ENCODE measurements at places on chromosomes 12 and 14.

- peaks cover 4% of the 10 kb centered on the region for H3K4me1 ChIP-seq
- H3K27me3 ChIP-seq, result no peaks in the 10 kb centered on the region
- H3K36me3 ChIP-seq, result no peaks in the 10 kb centered on the region
- no peak overlapping the region for H3K4me3 ChIP-seq
These were observed 64.9 kb downstream of the DDX51 start for GRCh38 chr12:132079200-132079599.

DNA sequence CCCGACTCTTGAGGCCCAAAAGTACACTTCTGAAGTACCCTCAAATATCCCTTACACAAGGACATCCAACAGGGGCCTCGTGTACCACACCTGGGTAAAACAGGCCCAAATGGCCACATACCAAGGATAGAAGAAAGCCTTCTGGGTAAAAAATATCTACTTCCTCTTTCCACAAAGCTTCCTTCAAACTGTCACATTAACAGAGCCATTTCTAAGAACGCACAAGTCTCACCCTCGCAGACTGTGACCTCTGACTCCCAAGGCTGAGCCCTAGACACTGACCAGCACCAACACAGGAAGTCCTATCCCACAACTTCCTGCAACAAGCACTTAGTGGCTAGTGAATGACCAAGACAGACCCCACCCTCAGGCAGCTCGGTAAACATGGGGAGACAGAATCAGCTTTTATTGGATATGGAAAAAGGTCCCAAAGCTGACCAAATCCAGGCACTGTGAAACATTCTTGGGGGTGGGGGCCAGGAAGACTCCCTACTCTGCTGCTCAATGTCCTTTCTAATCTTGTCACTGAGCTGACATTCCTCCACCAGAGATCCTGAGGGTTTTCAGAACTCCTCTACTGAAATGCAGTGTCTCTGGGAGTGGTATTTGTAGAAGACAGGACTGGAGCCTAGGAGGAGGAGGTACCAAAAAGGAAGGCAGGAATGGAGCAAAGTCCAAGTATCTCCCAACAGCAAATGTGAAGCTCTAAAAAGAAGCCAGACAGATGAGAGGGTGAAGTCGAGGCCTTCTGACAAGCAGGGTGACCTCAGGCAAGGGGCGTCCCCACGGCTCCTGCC, 15.9 kb downstream of the KCTD10 start:
- H3K27me3 ChIP-seq, result no peaks in the 10 kb centered on the region
- peak; percentile 37 for DNase-seq
- no peaks in the 10 kb centered on the region for H3K36me3 ChIP-seq
- H3K27ac ChIP-seq, result peak overlapping the region; percentile 64
- peaks cover 3% of the 10 kb centered on the region for H3K4me1 ChIP-seq

DNA sequence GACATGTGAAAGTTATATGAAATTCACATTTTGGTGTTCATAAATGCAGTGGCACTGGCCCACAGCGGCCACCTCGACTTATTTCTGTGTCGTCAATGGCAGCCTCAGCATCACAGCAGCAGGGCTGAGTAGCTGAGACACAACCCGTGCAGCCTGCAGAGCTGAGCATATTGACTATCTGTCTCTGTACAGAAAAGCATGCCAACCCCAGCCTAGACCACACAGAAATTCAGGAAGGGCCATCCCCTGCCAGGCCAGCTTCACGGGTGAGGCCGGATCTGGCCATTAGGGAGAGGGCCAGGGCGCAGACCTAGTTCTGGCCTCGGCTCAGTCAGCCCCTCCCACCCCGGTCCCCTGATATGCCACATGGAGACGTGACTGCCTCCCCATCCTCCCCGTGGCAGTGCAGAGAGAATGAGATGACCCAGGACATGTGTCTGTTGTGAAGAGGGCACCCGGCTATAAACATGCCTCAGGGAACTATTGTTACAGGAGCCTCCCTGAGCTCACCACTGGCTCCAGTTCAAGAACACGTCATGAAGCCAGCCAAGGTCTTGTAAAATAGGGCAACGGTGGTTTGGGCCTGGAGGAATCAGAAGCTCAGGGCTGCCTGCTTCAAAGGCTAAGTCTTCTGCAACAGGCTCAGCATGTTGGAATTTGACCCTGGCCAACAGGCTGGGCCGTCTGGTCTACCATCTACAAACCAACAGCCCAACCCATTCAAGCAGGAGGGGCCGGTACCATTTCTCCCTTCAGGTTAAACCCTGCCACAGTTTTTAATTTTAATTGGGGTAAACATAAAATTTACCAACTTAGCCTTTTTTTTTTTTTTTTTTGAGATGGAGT, 25.5 kb downstream of the SCARB1 start:
- no peaks in the 10 kb centered on the region for H3K27me3 ChIP-seq
- H3K27ac ChIP-seq, result peak overlapping the region; percentile 63

DNA sequence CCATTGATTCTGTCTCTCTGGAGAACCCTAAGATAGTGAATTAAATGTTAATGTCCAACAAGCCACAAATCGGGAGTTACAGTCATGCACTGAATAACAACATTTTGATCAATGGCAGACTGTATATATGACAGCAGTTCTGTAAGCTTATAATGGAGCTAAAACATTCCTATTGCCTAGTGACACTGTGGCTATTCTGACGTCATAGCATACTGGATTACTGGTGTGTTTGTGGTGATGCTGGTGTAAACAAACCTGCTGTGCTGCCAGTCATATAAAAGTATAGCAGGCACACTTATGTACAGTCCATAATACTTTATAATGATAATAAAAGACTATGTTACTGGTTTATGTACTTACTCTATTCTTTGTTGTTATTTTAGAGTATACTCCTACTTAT, 56.7 kb upstream of the BICD1 start:
- H3K27me3 ChIP-seq, result no peaks in the 10 kb centered on the region
- no peak overlapping the region for H3K4me3 ChIP-seq
- DNase-seq, result no peak
- H3K36me3 ChIP-seq, result no peaks in the 10 kb centered on the region
- H3K27ac ChIP-seq, result no peak overlapping the region

DNA sequence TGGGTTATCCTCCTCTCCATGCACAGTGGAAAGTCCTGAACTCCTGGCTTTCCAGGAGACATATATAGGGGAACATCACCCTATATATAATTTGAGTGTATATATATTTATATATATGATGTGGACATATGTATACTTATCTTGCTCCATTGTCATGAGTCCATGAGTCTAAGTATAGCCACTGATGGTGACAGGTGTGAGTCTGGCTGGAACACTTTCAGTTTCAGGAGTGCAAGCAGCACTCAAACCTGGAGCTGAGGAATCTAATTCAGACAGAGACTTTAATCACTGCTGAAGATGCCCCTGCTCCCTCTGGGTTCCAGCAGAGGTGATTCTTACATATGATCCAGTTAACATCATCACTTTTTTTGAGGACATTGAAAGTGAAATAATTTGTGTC, 4.4 kb downstream of the SSTR1 start:
- H3K4me1 ChIP-seq, result no peaks in the 10 kb centered on the region
- no peak overlapping the region for H3K4me3 ChIP-seq

GRCh38 chr12:114993165-114993564, 309.2 kb upstream of the TBX3 start:
- no peak overlapping the region for H3K4me3 ChIP-seq
- no peak for DNase-seq
- H3K4me1 ChIP-seq, result no peaks in the 10 kb centered on the region
- no peaks in the 10 kb centered on the region for H3K36me3 ChIP-seq
- no peaks in the 10 kb centered on the region for H3K27me3 ChIP-seq

GRCh38 chr14:101290611-101291010, 270.7 kb upstream of the DIO3 start:
- H3K4me1 ChIP-seq, result no peaks in the 10 kb centered on the region
- H3K4me3 ChIP-seq, result no peak overlapping the region
- no peak for DNase-seq
- no peaks in the 10 kb centered on the region for H3K36me3 ChIP-seq
- no peaks in the 10 kb centered on the region for H3K27me3 ChIP-seq
- H3K27ac ChIP-seq, result no peak overlapping the region

DNA sequence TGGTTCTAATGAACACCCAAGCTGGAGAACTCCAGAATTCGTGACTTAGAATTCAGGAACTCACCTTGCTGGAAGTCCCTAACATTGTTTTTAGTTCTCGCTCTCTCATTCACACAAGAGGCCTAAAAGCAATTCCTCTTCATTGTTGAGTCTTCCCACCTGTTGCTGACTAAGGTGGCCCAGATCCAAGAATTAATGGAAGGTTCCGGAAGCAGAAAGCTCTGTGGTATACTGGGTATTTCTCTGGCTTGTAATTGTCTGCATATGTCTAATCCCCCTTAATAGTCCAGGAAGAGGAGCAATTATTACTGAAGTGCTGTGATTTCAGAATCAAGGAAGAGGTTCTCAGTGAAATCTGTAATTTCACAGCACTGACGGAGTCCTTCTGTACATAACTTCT, 31.4 kb downstream of the TMEM233 start:
- no peaks in the 10 kb centered on the region for H3K27me3 ChIP-seq
- H3K36me3 ChIP-seq, result no peaks in the 10 kb centered on the region
- H3K4me1 ChIP-seq, result no peaks in the 10 kb centered on the region
- H3K4me3 ChIP-seq, result no peak overlapping the region
